ENCODE measurements at places on chromosomes 16 and 17.

DNA sequence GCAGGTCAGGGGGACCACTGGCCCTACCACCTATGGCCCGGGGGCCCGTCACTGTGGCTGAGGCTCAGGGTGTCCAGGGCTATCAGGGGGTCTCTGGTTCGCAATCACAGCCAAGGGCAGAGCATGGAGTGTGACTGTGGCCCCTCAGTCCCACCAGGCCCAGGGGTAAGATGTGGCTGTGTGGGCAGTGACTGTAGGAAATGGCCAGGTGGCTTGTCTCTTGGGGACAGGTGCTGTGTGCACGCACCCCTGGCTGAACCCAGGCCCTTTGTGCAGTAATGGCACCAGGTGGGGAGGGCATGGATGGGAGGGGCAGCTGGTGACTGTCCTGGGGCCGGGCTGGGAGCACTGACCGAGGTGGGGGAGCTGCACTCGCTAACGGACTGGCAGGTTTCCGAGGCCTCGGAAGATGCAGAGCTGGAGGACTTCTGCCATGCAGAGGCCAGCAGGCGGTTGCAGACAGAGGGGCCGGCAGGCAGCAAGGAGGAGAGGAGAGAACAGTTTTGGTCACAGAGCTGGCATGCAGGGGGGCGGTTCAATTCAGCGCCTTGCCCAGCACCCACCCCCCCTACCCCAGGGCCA, 18.8 kb downstream of the IL34 start:
- no peak for DNase-seq

DNA sequence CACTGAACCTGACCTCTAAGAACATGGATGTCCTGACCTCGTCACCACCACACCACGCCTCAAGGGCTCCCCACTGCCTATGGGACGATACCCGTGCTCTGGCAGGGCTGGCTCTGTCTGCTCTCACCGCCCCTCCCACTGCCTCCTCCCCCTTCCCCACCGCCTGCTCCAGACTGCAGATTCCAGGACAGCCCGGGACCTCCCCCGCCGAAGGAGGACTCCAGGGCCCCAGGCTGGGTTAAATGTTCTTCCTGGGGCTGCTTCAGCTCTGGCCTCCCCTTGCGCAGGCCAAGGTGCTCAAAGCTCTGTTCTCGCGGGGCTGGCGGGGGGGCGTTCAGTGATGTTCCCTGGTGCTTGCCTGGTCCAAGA, 3.1 kb downstream of the NPW start:
- DNase-seq, result peak; percentile 32

- peak; percentile 74 for DNase-seq
These were observed 9.4 kb upstream of the ENGASE start for GRCh38 chr17:79065105-79065670.

DNA sequence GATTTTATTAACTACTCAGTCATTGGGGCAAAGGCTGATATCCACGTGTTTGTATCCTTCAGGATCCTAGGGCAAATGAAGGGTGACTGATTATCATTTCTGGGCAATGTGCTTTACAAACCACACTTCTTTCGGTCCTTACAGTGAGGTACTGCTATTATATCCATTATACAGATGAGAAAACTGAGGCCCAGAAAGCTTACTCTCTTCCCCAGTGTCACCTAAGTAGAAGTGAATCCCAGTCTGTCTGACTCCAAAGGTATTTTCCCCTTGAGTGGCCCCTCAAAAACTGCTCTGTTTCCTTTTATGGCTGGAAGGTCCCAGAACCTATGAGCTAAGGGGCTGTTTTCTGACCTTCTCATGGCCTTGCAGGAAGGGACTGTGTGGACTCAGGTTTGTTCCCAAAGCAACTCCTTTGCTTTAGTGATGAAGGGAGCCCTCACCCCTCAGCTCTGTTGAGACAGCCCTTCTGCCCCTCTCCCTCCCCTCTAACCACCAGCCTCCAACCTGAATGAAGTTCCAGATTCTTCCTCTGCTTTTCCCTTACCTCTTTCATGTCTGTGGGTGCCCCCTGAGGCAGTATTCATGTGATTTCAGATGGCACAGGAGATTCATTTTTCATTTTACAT, 27.4 kb upstream of the ADGRG1 start:
- no peak for DNase-seq

DNA sequence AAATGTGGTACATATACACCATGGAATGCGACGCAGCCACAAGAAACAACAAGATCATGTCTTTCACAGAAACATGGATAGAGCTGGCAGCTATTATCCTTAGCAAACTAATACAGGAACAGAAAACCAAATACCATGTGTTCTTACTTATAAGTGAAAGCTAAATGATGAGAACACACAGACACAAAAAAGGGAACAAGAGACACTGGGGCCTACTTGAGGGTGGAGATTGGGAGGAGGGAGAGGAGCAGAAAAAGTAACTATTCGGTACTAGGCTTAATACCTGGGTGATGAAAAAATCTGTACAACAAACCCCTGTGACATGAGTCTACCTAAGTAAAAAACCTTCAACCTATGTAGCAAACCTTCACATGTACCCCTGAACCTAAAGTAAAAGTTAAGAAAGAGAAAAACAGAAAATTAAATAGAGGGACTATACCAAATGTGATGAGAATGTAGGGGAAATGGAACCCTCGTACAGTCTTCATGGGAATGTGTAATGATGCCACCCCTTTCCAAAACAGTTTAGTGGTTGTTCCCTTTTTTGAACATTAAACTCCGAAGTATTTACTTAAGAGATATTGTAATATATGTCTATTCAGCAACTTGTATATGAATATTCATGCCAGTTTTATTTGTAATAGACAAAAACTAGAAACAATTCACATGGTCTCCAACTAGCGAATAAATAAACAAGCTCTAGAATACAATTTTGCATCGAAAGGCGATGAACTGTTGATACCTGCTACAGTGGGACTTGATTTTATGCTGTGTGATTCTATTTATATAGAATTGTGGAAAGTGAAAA, 33.9 kb downstream of the AHSP start:
- DNase-seq, result no peak

DNA sequence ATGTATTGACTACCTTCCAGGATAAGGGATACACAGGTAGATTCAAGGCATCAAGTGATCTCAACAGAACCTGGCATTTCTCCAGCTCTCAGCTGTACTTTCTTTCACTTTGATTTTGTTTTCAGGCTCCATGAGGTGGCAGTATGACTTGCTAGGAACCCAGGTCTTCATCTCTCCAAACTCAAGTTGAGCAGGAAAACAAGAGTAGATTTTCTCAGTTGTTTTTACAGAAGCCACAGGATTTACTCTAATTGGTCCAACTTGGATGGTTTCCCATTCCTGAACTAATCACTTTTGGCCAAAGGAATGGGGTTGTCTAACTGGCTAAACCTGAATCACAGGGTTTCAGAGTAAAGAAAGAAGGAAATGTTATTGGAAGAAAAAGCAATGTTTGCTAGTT, 146.6 kb downstream of the TRIM37 start:
- no peak for DNase-seq

- DNase-seq, result no peak
These were observed 99.8 kb upstream of the CDH5 start for GRCh38 chr16:66266436-66267291.

DNA sequence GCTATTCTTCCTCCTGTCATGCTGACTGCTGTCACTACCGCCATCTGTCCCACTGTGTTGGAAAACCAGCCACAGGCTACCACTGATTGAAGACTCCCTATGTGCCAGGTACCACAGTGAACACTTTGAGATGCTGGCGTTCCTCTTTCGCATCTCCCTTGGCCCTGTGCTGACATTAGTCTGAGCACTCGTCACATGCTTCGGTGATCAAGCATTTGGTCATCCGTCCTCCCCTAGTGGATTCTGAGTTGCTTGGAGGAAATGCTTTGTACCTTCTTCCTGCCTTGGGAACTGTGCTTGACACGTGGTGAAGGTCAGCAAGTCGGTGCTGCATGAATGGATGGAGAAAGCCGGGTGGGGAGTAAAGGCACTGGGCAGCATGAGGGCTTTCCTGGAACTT, 260.1 kb downstream of the SNX29 start:
- no peak for DNase-seq

- DNase-seq, result no peak
These were observed 27.4 kb downstream of the TMEM132E start for GRCh38 chr17:34606763-34607162.

GRCh38 chr16:10013364-10013763, 168.9 kb downstream of the GRIN2A start:
- no peak for DNase-seq

DNA sequence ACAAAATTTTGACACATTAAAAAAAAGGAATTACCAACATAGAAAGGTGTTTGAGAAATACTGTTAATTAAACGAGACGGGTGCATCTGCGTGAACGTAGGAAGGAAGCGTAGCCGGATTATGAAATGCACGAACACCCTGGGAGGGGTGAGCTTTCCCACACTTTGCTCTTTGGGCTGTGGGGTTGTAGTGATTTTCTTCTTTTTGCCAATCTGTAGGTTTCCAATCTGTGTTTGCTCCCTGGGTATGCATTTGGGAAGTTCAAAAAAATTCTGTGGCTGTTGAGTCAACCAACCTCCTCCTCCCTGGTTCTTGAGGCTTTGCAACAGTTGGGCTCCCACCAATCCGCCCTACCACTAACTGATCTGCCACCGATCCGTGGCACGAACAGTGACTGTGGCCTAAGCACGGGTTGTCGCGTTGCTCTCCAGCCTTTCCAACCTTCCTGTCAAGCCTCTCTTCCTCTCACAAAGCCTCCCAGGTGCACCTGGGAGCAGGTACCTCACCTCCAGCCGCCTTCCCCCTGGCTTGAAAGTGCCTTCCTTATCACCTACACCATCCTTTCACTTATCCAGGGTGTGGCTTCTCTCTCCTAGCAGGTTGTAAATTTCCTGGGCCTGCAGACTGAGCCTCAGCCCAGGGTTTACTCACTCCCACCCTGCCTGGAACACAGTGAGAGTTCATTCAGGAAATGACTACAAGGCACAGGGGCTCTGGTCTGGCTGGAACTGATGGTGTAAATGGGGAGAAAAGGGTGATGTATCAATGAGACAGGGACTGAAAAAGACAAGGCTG, 16.6 kb downstream of the RTN4RL1 start:
- DNase-seq, result no peak

DNA sequence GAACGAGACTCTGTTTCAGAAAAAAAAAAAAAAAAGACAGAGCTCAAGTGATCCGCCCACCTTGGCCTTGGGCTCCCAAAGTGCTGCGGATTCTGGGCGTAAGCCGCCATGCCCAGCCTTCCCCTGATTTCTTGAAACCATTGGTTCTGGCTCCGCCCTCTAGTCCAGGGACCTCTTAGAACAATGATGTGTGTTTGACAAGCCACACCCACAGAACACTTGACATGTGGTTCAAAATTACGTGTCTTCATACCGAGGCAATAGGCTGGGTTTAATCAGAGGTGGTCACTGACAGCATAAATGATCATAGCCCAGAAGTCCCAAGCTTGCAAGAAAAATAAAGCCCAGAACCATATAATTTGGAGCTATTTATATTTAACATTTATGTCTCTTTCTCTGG, 23.0 kb downstream of the KNOP1 start:
- DNase-seq, result no peak

- DNase-seq, result no peak
These were observed 29.5 kb downstream of the MPRIP start for GRCh38 chr17:17071531-17072360.

GRCh38 chr16:31327646-31328225, 27.2 kb upstream of the ITGAX start:
- DNase-seq, result no peak

DNA sequence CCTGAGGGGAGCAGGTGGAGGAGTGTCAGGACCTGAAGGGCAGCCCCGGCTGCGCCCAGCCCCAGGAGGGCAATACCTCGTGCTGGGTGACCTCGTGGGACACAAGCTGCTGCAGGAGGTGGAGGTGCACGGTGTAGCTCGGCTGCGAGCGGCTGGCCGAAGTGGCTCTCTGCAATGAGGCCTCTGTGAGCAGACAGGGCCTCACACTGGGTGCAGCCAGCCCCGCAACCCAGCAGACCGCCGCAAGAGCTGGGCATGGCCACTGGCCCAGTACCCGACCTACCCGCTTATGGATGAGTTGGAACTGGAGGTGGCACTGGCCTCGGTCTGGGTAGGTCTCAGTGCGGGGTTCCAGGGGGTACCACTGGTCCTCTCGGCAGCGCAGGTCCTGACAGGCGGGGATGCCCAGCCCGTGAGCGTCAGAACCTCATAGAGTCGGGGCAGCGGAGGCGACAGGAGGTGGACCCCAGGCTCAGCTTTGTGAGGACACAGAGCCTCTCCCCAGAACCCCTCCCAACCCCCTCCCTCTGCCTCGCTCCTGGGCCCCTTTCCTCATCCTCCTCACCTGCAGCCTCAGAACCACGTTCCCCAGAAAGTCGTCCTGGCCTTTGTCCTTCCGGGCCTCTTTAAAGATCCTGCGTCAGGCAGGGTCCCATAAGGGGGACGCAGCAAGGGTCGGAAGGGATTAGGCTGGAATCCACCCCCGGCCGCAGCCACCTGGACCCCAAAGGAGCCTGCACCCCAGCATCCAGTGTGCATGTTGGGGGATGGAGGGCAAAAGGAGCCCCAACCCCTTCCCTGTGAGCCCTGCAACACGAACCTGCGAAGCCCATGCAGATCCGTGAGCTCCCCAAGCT, 4.0 kb downstream of the UNC13D start:
- no peak for DNase-seq

DNA sequence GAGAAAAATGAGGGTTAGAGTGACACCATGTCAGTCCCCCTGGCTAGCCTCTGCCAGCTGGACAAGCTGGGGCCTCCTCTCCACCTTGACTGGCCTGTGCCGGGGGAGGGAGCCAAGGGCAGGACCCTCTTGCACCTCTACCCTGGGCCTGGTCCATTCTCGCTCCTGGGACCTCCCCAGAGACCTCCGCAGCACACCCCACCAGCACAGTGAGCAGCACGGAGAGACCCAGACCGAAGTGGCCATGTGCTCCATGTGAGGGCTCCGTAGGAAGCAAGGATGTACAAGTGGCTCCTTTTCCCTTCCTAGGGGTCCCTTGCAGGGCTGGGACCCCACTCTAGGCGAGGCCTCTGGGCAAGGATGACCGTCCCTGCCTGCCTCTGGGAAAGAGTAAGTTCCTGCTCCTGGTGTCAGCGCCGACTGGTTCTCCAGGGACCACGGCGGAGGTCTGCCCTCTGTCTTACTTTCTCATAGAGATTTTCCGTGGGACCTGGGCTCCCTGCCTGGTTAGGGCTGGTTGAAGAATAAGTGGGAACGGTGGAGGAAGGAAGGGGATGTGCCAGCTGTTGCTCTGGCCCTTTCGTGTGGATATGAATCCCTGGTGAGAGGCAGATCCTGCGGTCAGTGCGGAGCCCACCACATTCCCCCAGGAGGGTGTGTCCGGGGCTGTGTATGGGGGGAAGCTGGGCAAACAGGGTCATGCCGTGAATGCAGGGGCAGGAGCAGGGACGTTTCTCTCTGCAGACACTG, 124.2 kb downstream of the METRNL start:
- no peak for DNase-seq

DNA sequence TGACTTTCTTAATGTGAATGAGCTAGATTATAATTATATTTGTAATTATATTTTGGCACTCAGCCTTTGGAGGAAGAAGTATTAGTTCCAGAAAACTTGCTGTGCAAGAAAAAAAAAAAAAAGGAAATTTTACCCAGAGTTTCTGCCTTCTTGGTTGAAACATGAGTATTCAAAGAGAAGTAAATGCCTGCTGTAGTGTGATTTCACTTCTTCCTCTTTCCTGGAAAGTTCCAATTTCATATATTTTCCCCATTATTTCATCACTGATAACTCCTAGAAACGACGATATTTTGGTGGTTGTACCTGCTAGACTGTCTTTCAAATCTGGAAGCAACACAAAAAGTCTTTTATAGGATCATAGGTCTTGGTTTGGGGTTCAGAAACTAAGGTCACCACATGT, 20.4 kb upstream of the MPHOSPH6 start:
- no peak for DNase-seq

- no peak for DNase-seq
These were observed 126.3 kb downstream of the ZNF778 start for GRCh38 chr16:89343501-89344457.

GRCh38 chr17:37743875-37744632, 805 bp downstream of the HNF1B start:
- peak; percentile 14 for DNase-seq

Measured in CD4-positive, alpha-beta T cell treated with Interleukin-17A for 4 hours (primary cell).